ENCODE measurements at places on chromosomes 3 and 15. TPM values are rescaled to one million over a fixed set of nuclear protein-coding genes. Genes with fewer than 3 reads are reported as not detected.

DNA sequence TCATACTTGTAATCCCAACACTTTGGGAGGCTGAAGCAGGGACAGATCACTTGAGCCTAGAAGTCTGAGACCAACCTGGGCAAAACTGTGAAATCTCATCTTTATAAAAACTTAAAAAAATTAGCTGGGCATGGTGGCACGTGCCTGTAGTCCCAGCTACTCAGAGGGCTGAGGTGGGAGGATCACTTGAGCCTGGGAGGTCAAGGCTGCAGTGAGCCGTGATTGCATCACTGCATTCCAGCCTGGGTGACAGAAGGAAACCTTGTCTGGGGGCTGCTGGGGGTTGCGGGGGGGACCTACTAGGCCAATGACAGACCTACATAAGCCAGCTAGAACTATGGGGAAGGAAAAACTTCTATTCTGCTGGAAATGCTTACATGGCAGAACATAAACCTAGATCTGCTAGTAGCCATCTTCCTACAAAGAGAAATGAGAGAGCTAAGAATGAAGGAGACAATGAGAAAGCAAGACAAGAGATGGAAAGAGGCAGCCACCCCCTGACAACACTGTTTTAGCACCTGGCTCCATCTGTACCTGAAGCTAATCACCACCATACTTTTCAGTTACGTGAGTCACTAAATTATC, 23.9 kb downstream of the FOXP1 start:
- DNase-seq: no peak
- H3K4me1 ChIP-seq: peaks cover 12% of the 10 kb centered on the region
- H3K27ac ChIP-seq: peak overlapping the region; percentile 16
- no peak overlapping the region for H3K4me3 ChIP-seq
- peaks cover 14% of the 10 kb centered on the region for H3K36me3 ChIP-seq
- no peaks in the 10 kb centered on the region for H3K27me3 ChIP-seq

GRCh38 chr3:78957456-78957855, 810.3 kb downstream of the ROBO1 start:
- H3K4me3 ChIP-seq: no peak overlapping the region
- DNase-seq: no peak

GRCh38 chr3:48518638-48519276, 14.8 kb upstream of the SHISA5 start:
- H3K36me3 ChIP-seq: no peaks in the 10 kb centered on the region
- no peak overlapping the region for H3K27ac ChIP-seq
- no peaks in the 10 kb centered on the region for H3K27me3 ChIP-seq

DNA sequence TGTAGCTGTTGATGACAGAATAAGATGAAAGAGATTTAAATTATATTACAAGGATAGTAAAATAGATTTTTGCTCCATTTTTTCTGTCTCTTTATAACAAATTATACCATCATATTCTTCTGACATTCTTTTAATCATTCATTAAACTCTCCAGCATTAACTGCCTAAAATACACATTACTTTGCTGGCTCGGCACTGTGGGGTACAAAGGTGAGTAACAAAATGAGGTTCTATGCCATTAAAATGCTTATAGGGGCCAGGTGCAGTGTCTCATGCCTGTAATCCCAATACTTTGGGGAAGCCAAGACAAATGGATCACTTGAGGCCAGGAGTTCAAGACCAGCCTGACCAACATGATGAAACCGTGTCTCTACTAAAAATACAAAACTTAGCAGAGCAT, 81.5 kb downstream of the ULK4 start:
- no peak overlapping the region for H3K4me3 ChIP-seq
- no peak overlapping the region for H3K27ac ChIP-seq
- no peaks in the 10 kb centered on the region for H3K27me3 ChIP-seq
- H3K36me3 ChIP-seq: no peaks in the 10 kb centered on the region

- DNase-seq: no peak
- H3K27me3 ChIP-seq: no peaks in the 10 kb centered on the region
- H3K36me3 ChIP-seq: no peaks in the 10 kb centered on the region
- no peaks in the 10 kb centered on the region for H3K4me1 ChIP-seq
- no peak overlapping the region for H3K4me3 ChIP-seq
Observed at GRCh38 chr3:31848163-31848818, 132.8 kb downstream of the OSBPL10 start.

GRCh38 chr3:73326396-73326795, 264.9 kb downstream of the EBLN2 start:
- peaks cover 3% of the 10 kb centered on the region for H3K27me3 ChIP-seq
- DNase-seq: no peak
- H3K27ac ChIP-seq: no peak overlapping the region
- H3K4me1 ChIP-seq: no peaks in the 10 kb centered on the region
- no peaks in the 10 kb centered on the region for H3K36me3 ChIP-seq
- H3K4me3 ChIP-seq: no peak overlapping the region

GRCh38 chr15:44532689-44533088, 4.3 kb upstream of the EIF3J start:
- DNase-seq: no peak
- H3K27ac ChIP-seq: no peak overlapping the region
- H3K27me3 ChIP-seq: no peaks in the 10 kb centered on the region
- H3K36me3 ChIP-seq: peaks cover 5% of the 10 kb centered on the region

GRCh38 chr15:63726491-63726890, 107.3 kb downstream of the HERC1 start:
- H3K4me1 ChIP-seq: peaks cover 6% of the 10 kb centered on the region
- no peak overlapping the region for H3K27ac ChIP-seq
- peaks cover 26% of the 10 kb centered on the region for H3K36me3 ChIP-seq
- no peak overlapping the region for H3K4me3 ChIP-seq
- no peak for DNase-seq

- H3K36me3 ChIP-seq: no peaks in the 10 kb centered on the region
- no peak overlapping the region for H3K4me3 ChIP-seq
- H3K4me1 ChIP-seq: no peaks in the 10 kb centered on the region
- H3K27me3 ChIP-seq: no peaks in the 10 kb centered on the region
- H3K27ac ChIP-seq: no peak overlapping the region
- DNase-seq: no peak
Observed at GRCh38 chr15:89009080-89009479, 79.2 kb upstream of the ABHD2 start.

DNA sequence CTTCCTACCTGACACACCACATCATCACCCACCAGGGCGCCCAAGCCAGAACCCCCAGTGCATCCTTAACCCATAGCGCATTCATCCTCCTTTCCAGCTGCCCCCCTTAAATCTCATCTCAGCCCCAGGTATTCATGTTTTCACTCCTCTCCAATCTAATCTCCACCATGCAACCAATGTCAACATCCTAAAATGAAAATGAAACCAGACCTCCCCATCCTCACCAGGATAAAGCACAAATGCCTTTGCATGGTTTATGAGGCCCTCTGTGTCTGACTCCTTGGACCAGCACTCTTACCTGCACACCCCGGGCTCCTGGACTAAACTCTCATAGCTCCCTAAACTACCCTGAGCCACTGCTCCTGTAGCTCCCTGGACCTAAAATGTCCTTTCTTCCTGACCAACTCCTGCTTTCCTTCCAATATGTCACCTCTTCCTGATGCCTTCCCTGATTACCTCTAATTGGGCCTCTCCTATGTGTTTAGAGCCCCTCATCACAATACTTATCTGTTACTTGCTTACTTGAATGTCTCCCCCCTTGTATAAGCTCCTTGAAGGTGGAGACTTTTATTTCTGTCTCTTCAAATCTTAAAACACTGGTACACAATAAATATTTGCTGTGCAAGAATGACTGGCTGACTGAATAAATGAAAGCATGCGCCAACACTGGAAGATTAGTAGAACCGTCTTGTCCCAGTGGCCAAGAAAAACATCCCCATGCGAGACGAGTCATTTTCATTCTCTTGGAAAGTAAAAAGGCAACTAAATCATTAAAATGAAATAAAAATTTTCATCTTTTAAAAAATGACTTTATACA, 142.5 kb downstream of the XXYLT1 start:
- H3K4me3 ChIP-seq: no peak overlapping the region
- peak; percentile 89 for DNase-seq
- no peaks in the 10 kb centered on the region for H3K36me3 ChIP-seq
- H3K27ac ChIP-seq: peak overlapping the region; percentile 54

DNA sequence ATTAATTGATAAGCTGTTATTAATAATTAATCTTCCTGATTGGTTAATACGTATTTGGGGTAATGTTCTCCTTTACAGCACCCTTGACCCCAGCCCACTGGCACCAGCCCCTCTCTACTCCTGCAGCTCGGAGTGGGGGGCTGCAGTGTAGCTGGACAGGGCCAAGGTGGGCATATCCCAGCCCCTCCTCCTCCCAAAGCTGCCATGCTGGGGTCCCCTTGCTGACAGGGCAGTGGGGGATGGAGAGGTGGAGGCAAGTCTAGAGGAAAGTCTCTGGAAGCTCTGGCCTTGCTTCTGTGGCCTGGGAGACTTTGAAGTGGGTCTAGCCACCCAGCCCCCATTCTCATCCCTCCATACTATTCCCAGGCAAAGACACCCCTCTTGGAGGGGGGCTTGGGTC, 35.8 kb downstream of the HCN4 start:
- no peaks in the 10 kb centered on the region for H3K27me3 ChIP-seq
- H3K27ac ChIP-seq: no peak overlapping the region
- no peaks in the 10 kb centered on the region for H3K36me3 ChIP-seq
- H3K4me1 ChIP-seq: no peaks in the 10 kb centered on the region

DNA sequence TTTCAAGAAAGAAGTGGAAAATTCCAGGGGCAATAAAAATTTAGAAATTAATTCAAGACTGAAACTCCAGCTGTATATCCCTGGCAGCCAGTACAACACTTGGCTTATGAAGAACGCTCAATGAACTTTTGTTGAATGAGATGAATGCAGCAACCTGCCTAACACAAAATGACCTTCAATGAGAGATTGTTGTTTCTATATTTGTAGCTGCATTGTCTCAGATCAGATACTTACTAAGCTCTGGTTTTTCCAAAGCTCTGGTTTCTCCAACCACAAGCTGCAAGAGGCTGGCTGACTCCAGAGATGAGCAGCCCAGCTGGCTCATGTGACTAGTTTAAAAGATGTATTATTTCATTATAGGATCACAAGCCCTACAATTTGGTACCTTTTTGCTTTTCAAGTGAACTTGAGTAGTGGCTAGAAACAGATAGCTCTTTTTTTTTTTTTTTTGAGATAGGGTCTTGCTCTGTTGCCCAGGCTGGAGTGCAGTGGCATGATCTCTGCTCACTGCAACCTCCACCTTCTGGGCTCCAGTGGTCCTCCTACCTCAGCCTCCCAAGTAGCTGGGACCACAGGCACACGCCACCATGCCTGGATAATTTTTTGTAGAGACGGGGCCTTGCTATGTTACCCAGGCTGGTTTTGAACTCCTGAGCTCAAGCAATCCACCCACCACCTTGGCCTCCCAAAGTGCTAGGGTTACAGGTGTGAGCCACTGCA, 57.4 kb downstream of the UMPS start:
- no peaks in the 10 kb centered on the region for H3K36me3 ChIP-seq
- peaks cover 51% of the 10 kb centered on the region for H3K4me1 ChIP-seq
- H3K27ac ChIP-seq: peak overlapping the region; percentile 72
- no peaks in the 10 kb centered on the region for H3K27me3 ChIP-seq
- peak; percentile 14 for DNase-seq

- peaks cover 6% of the 10 kb centered on the region for H3K27me3 ChIP-seq
- no peaks in the 10 kb centered on the region for H3K36me3 ChIP-seq
- peaks cover 7% of the 10 kb centered on the region for H3K4me1 ChIP-seq
- no peak overlapping the region for H3K27ac ChIP-seq
- H3K4me3 ChIP-seq: no peak overlapping the region
Observed at GRCh38 chr3:122636697-122637096, 43.9 kb upstream of the PARP14 start.

DNA sequence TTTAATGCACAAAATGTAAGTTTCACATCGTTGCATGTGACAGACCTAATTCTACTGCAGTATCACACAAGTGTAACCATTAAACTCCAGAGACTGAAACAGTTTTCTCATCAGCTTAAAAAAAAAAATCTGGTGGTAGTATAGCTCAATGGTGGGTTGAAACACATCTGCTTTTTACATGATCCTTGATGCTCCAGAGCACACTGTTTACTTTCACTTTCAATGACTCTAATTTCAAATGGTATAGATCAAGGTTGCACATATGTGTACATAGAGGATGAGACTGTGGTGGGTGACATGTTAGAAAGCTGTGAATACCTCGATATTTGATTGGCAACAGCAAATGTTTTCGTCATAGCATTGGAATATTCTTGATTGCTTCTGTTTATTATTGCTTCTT, 22.4 kb downstream of the MCTP2 start:
- H3K27me3 ChIP-seq: no peaks in the 10 kb centered on the region
- H3K4me1 ChIP-seq: no peaks in the 10 kb centered on the region
- no peak overlapping the region for H3K27ac ChIP-seq
- DNase-seq: no peak

GRCh38 chr3:9195390-9195789, 54.1 kb downstream of the SRGAP3 start:
- H3K27me3 ChIP-seq: peaks cover 23% of the 10 kb centered on the region
- DNase-seq: no peak
- no peak overlapping the region for H3K27ac ChIP-seq
- no peaks in the 10 kb centered on the region for H3K36me3 ChIP-seq
- H3K4me1 ChIP-seq: no peaks in the 10 kb centered on the region

DNA sequence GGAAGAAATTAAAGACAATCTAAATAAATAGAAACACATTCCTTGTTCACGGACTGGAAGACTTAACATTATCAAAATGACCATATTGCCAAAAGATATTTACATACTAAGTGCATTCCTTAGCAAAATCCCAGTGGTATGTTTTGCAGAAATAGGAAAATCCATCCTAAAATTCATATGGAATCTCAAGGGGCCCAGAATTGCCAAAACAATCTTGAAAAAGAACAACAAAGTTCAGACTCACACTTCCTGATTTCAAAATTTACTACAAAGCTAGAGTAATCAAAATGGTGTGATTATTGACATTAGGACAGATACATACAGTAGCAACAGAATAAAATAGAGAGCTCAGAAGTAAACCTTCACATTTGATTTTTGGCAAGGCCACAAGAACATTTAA, 515.5 kb downstream of the OCA2 start:
- H3K27ac ChIP-seq: no peak overlapping the region
- H3K4me1 ChIP-seq: peaks cover 3% of the 10 kb centered on the region
- DNase-seq: no peak
- H3K27me3 ChIP-seq: no peaks in the 10 kb centered on the region
- H3K4me3 ChIP-seq: no peak overlapping the region

GRCh38 chr3:58524326-58524888, 12.6 kb downstream of the ACOX2 start:
- DNase-seq: peak; percentile 25
- peaks cover 12% of the 10 kb centered on the region for H3K4me1 ChIP-seq
- no peak overlapping the region for H3K4me3 ChIP-seq
- no peaks in the 10 kb centered on the region for H3K27me3 ChIP-seq
- H3K36me3 ChIP-seq: peaks cover 20% of the 10 kb centered on the region
- no peak overlapping the region for H3K27ac ChIP-seq

GRCh38 chr3:185028121-185028520, 124.7 kb downstream of the C3orf70 start:
- H3K36me3 ChIP-seq: no peaks in the 10 kb centered on the region
- DNase-seq: no peak
- H3K27me3 ChIP-seq: no peaks in the 10 kb centered on the region
- H3K27ac ChIP-seq: no peak overlapping the region
- H3K4me1 ChIP-seq: no peaks in the 10 kb centered on the region

GRCh38 chr3:98592345-98592935, 971 bp downstream of the CPOX start:
- peaks cover 8% of the 10 kb centered on the region for H3K4me1 ChIP-seq
- no peak overlapping the region for H3K27ac ChIP-seq
- no peak for DNase-seq
- H3K27me3 ChIP-seq: no peaks in the 10 kb centered on the region

GRCh38 chr3:13023235-13023970, 49.8 kb downstream of the IQSEC1 start:
- H3K36me3 ChIP-seq: no peaks in the 10 kb centered on the region
- H3K27ac ChIP-seq: peak overlapping the region; percentile 60
- no peaks in the 10 kb centered on the region for H3K27me3 ChIP-seq

Gene CEP63
- 42.4 TPM for total RNA-seq

Gene TGM4
- total RNA-seq: not detected

Gene C3orf20
- total RNA-seq: under 0.01 TPM

Gene ZNF860
- 0.59 TPM for total RNA-seq

Gene MELTF
- total RNA-seq: 2.4 TPM

Gene AHSG
- total RNA-seq: not detected

Gene PRSS50
- not detected for total RNA-seq

Gene CLASP2
- total RNA-seq: 52.1 TPM

Gene ATP13A5
- not detected for total RNA-seq
